Stimulated activated CD8-positive, alpha-beta memory T cell treated with anti-CD3 and anti-CD28 coated beads, Interleukin-2, amount 100 ng/mL, for 1 hour (primary cell): ENCODE measurements at places on chromosomes 7 and 10.

DNA sequence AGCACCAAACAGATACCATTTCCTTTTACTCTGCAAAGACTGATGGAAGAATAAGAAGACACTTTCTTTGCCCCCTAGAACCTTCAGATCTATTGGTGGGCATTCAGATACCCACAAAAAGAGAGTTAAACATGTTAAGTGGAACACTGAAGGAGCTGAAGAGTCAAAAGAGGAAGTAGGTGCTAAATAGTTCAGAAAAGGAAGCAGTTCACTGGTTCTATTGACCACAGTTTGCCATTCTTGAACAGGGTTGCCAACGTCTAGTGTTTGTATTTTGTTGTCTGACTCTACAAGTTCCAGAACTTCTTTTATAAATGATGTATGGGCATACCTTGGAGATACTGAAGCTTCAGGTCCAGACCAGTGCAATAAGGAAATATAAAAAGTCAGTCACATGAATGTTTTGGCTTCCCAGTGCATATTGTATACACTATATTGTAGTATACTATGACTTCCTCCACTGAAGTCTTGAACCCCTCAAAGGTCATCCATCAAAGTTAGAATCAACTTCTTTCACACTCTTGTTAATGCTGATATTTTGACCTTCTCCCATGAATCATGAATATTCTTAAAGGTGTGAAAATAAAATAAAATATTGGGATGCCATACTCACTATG lies 47.5 kb upstream of the AGR3 start:
- DNase-seq = no peak

- DNase-seq = no peak
Observed at GRCh38 chr10:120415709-120416330, 41.2 kb upstream of the PLPP4 start.

DNA sequence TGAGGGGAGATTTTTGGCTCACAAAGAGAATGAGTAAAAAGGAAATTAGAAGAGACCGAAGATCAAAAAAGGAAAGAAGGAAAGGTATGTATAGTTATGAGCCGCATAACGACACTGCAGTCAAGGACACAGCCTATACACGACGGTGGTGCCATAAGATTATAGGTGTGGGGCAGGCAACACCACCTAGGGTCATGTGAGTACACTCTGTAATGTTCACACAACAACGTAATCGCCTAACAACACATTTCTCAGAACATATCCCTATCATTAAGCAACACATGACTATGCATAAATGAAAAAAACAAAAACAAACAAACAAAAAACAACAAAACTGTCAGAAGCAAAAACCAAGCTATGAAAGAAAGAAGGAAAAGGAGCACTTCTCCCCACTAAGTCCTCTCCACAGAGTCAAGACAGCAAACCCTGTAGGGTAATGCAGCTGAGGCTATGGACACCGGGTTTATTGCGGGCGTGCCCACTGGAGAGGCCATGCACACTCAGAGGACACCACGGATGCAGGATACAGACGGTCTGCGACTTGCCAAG lies 45.1 kb downstream of the PIP4K2A start:
- no peak for DNase-seq

DNA sequence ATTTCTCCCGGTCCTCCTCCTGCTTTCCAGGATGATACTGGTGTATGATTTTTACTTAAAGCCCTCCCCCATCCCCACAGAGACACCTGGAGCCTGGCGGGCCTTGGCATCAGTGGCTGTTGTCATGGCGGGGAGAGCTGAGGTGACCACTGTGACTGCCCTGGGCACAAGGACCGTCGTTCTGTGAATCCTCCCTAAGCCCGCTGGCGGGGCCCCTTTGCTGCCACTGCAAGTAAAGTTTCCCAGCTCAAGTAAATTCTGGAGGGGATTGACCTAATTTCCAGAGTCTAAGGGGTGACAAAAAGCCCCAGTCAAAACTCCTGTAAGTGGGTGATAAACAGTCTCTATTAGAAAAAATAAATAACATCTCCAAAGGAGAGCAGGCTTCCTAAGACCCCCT lies 393.2 kb upstream of the PODXL start:
- no peak for DNase-seq

DNA sequence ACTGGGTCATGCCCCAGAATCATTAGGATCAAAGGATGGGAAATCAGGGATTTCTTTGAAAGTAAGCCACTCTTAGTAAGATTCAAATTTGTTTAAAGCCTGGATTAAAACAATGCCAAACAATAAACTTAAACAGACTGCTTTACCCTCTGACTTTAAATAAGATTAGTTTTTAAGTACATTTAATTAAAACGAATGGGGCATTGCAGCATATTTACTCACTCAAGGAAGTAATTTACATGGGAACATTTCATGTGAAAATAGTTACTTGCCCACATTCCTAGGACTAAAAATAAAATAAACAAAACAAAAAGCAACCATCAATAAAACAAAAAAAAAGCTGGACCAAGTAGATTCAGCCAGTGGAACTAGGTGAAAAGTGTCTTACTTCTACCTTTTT lies 7.8 kb downstream of the ABLIM1 start:
- no peak for DNase-seq

- DNase-seq = no peak
Observed at GRCh38 chr10:91838199-91838598, 40.0 kb downstream of the TNKS2 start.

- DNase-seq = no peak
Observed at GRCh38 chr7:29865526-29865925, 59.2 kb downstream of the WIPF3 start.

DNA sequence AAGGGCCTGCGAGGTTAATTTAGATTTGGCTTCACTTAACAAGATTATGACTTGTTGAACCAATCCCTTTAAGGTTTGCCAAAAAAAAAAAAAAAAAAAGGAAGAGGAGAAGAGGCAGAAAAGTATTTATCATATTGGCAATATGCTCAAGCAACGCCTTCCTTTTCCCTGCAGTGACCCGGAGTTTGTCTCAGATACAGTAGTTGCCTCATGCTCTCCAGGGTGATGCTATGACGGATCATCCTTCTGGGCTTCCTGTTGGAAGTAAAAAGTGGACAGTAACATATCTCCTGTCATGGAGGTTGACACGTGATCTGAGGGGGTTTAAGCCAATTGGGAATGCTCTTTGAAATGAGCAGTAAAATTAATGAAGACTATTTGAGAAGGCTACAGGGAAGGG lies 117.3 kb downstream of the BMPER start:
- DNase-seq = no peak

DNA sequence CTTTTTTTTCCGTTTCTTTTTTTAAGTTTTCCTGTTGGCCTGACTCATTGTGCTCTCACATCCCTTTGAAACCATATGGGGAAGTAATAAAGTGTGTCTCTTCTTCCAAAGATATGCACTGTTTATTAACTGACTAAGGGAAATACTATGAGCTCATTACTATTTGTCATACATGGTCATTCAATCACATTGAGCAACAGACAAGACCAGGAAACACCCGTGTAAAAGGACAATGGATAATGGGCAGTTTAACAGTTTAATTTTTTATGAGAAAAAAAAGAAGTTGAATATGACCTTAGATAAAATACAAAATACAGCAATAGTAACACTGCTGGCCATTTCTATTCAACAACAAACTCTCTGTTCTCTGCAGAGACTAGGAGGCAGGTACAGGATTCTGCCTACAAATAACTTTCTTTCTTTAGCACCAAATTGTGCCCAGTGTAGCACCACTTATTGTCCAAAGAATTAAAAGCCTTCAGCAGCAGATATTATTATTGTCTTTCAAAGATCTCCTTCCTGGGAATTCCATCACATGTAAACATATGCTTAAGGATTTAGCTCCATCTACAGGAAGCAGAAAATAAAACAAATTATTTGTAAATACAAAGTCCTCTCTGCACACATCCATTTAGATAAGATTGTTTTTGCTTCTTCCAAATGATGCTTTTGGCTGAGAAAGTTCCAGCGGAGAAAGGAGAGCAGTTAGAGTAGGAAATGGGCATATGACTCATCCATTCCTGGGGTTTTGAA lies 55.0 kb upstream of the AKR1E2 start:
- no peak for DNase-seq

DNA sequence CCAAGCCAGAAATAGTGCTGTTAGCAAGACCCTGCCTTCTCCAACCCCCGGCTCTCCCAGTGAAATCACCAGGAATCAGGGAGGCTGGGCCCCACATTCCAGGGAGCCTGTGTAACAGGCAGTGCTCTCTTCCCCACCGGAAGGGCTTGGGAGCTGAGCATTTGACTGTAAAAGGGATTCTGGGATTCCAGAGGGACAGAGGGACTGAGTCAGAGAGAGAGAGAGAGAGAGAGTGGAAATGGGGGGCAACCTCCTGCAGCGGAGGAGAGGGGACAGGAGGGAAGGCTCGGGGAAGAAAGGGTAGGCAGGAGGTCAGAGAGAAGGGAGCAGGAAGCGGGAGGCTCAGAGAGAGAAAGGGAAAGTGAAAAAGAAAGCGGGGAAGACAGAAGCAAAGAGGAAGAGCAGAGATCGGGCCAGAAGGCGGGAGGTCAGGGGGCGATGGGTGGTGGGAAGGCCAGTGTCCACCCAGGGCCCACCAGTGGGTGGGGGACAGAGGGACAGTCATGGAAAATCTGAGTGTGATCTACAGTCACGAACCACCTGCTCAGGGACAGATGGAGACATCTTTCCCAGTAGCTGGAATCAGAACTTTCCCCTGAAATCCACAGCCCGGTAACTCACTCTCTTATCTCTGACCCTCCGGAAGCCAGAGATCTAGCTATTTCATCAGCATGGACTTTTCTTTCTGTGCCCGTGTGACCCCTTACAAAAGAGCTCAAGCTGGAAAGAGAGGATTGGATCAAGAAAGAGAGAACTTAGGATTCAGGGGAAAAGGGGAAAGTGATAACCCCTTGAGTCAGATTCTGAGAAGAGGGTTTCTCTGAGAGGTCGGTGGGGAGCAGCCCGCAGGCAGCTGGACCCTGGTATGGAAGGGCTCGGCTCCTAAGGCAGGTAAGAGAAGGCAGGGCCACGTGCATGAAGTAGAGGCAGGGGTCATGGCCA lies 4.6 kb upstream of the SERPINE1 start:
- no peak for DNase-seq

DNA sequence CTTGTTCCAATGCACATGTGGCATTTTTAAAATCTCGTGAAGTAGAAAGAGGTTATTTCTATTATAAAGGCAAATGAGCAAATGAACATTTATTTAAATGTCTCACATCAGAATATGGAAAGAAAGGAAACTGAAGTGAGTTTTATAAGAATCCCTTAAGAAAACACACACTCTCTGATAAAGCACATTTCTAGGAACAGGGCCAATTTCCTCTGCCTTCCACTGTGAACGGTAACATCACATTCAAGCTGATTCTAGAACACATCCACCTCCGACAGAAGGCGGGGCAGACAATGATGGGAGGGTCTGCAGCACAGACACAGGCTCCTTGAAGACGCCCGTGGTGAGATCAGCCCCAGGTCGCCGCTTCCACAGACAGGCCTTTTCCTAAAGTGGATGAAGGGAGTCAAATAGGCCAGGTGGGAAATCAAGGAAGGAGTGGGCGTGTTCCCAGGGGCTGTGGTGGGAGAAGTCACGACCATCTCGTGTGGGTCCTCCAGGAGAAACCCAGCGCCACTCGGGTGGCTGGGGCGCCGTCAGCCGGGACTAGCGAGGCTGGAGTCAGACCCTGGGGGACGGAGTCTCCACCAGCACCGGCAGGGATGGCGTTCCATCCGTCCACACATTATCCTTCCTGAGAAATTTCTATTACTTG lies 31.1 kb downstream of the PITRM1 start:
- no peak for DNase-seq

GRCh38 chr7:144529269-144529926 lies 125.9 kb upstream of the NOBOX start:
- no peak for DNase-seq

GRCh38 chr10:26274391-26274790 lies 57.8 kb downstream of the GAD2 start:
- no peak for DNase-seq

DNA sequence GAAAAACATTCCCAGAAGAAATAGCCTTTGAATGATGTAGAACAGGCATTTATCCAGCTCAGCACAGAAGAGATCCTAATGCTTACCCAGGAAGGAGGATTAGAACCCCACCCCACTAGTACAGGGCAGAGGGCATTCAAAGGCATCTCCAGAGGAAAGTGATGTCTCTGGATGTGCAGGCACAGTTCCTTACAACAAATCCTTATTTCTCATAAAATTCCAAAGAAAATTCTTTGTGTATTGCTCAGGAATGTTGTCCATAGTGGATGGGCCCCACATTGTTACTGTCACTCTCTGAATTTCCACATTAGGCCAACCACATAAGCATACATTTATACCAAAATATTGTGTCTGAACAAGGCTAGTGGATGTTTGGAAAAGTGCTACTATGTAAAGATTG lies 243.0 kb downstream of the ADRA2A start:
- no peak for DNase-seq

DNA sequence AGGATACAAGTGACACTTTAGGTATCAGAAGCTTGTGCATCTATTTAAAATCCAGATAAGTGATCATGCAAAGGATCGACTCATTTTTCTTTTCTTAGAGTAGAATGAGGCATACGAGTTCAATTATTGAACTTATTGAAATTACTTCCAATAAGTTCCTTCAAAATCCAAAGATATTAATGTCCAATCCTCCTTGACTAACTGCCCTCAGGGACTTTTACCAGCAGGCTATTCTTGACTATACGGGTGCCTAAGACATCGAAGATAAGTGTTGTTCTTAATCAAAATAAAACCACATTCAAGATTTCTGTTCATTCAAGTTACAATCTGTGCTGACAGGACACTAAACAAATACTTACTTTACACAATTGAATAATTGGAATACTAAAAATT lies 74.5 kb upstream of the SP4 start:
- DNase-seq = no peak

DNA sequence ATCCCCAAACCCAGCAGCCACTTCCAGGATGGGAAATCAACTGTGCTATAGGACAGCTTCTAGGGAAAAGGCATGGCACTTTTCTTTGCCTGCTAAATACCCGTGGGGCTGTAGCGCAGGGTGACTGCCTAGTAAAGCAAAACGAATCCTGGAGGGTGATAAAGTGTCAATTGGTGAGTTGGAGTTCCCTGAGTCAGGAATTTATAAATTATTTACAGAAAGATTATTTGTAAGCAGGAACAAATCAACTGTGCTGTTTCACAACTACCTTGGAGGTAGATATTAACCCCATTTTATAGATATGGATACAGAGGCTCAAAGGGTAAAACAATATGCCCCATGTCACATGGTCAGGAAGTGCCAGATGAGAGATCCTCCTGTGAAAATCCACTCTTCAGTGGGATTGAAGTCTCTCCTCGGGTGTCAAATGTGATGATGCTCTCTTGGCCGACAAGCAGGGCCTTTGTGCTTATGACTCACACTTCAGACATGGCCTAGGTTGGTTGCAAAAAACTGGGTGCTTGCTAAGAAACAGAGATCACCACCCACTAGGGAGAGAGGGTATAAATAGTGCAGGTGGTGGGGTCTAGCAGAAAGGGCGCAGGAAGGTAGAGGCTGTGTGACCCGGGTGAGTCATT lies 383.2 kb upstream of the ZMIZ1 start:
- DNase-seq = no peak

GRCh38 chr7:101875283-101875846 lies 57.9 kb downstream of the CUX1 start:
- no peak for DNase-seq

- DNase-seq = no peak
Observed at GRCh38 chr7:17401791-17402627, 103.6 kb downstream of the AHR start.
